ENCODE measurements at places on chromosomes 4 and X.

DNA sequence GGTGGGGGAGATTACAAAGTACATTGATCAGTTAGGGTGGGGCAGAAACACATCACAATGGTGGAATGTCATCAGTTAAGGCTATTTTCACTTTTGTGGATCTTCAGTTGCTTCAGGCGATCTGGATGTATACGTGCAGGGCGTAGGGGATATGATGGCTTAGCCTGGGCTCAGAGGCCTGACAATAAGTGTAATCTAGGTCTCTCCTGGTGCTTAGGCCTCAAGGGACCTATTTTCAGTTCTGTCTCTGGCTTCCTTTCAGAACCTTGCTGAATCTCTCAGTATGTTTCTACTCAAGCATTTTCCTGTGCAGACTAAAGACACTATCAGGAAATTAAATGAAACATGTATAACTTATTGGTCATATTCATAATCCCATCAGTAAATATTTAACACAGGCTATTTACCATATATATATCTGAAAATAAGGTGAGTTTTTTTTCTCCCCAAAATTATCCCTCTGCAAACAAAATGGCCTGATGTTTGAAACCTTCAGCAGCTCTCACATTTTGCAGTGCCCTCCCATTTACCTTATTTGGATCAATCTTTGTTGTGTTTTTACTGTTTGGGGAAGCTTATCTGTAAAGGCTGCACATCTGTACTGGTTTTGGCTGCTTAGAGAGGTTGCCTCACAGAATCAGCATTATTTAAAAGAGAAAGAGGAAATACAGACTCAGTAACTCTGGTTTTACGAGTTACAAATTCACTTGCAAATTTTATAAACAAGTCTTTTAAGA, 2.3 kb upstream of the ZCCHC4 start:
- no peak for DNase-seq

- no peak for DNase-seq
Observed at GRCh38 chrX:12975991-12976558, 1.2 kb downstream of the TMSB4X start.

- DNase-seq, result no peak
Observed at GRCh38 chr4:4339504-4340085, 47.3 kb upstream of the NSG1 start.

DNA sequence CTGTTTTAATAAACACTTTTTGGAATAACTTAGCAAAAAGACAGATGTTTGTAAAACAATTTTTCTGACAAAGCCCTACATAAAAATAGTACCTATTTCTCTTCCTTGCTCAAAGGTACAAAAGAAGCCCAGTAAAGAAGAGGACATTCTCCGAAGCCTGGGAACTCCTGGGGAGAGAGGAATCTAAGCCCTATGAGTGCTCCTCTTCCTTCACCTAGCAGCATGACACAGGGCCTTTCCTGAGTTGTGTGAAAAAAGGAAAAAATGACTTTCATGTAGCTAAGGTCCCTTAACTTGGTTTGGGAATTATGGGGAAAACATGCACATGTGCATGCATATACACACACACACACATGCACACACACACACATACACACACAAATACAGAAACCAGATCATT, 586.9 kb downstream of the TMA16 start:
- DNase-seq, result no peak

DNA sequence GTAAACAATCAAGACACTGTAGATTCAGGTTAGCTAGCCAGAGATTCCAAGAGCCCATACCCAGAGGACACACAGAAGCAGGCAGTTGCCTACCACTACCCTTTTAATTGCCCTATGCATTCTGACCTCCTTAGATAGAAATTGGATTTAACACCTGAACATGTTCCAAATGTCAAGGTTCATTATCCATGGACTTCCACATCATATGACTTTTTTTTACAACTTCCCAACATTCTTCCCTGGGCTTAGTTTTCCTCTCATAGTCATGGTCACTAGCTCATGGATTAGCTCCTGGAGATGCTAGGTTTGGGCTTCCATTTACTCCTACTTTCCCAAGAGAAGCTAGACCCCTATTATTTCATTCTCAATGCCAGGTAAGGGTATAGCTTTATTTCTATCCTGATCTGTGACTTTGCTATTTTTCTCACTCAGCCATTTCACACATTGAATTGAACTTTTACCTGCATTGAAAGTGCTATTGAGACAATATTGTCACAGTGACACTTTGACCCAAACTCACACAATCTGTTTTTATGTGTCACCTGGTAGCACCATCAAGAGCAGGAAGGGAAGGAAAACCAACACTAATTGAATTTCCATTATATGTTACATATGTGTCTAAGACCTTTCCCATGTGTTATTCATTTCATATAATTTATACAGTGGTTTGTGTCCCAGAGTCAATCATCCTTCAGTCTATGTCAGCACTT, 44.0 kb upstream of the PRKG2 start:
- DNase-seq, result no peak

- no peak for DNase-seq
Observed at GRCh38 chr4:5996641-5997040, 21.6 kb downstream of the C4orf50 start.

- no peak for DNase-seq
Observed at GRCh38 chr4:94214703-94215319, 7.1 kb downstream of the SMARCAD1 start.

DNA sequence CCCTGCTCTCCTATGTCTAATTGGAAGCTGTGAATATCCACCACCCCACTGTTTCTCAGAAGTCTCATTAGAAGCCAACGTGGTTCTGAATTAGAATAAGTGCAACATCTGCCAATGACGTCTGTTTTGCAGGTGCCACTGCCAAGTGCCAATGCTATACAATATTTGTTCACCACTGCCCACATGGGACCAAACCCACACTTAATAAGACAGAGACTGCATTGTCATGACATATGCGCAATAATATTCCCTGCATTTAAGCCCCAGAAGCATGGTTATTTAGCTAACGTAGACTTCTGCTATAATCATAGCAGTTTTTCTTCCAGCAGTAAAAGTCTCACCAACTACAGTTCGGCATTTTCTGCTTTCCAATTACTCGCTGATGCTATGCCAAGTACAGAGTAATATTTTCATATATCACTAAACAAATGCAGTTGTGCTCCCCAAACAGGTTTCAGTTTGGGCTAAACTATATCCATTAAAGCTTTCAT, 262.5 kb upstream of the PCDH18 start:
- no peak for DNase-seq

GRCh38 chrX:105150036-105150435, 70.5 kb downstream of the TEX13A start:
- no peak for DNase-seq

DNA sequence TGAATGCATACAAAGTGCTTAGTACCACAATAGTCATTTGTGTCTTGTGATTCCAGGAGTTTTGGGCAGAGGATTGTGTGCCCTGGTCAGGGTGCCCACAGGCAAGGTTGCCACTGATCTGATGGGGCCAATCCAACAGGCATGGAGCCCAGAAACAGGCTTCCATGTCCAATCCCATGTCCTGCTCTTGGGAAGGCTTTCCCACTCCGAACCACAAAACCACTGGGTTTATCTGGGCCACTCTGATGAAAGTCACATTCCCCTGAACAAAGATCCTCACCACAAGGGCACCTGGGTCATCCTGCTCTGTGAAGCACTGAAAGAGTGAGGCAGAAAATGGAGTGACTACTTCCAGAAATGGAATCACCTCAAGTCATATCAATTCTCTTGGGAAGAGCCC, 96.9 kb downstream of the MAMLD1 start:
- no peak for DNase-seq

DNA sequence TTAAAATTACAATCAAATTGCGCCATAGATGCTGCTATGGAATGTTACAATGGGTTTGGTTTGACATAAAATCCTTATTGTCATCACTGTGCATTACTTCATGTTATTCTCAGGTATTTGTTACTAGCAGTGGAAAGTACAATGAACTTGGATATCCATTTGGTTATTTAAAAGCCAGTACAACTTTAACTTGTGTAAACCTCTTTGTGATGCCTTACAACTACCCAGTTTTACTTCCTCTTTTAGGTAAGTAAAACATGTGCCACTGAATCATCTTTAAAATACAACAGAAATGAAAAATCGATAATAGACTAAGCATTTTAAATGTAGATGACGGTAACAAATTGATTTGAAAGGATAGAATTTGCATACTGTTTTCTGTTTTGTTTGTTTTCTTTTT, 35.6 kb downstream of the INTS6L start:
- DNase-seq, result no peak

DNA sequence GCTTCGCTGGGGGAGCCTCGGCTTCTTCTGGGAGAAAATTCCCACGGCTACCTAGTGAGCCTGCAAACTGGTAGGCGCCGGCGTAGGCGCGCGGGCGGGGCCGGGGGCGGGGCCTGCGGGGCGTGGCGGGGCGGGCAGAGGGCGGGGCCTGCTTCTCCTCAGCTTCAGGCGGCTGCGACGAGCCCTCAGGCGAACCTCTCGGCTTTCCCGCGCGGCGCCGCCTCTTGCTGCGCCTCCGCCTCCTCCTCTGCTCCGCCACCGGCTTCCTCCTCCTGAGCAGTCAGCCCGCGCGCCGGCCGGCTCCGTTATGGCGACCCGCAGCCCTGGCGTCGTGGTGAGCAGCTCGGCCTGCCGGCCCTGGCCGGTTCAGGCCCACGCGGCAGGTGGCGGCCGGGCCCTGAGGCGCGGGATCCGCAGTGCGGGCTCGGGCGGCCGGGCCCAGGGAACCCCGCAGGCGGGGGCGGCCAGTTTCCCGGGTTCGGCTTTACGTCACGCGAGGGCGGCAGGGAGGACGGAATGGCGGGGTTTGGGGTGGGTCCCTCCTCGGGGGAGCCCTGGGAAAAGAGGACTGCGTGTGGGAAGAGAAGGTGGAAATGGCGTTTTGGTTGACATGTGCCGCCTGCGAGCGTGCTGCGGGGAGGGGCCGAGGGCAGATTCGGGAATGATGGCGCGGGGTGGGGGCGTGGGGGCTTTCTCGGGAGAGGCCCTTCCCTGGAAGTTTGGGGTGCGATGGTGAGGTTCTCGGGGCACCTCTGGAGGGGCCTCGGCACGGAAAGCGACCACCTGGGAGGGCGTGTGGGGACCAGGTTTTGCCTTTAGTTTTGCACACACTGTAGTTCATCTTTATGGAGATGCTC, at the start of gene HPRT1:
Gene HPRT1, plus strand, starts transcription at position 161 of the 857 bp plus-strand sequence. Its CDS starts 147 bp downstream, at position 308.
- DNase-seq, result peak; percentile 43

GRCh38 chr4:124435274-124435950, 277.1 kb downstream of the ANKRD50 start:
- no peak for DNase-seq

- DNase-seq, result peak; percentile 33
Observed at GRCh38 chr4:71066737-71067716, 73.6 kb downstream of the DCK start.

GRCh38 chr4:187606581-187606980, 389.0 kb upstream of the ZFP42 start:
- peak; percentile 41 for DNase-seq
